ENCODE measurements at places on chromosomes 2 and 18.

DNA sequence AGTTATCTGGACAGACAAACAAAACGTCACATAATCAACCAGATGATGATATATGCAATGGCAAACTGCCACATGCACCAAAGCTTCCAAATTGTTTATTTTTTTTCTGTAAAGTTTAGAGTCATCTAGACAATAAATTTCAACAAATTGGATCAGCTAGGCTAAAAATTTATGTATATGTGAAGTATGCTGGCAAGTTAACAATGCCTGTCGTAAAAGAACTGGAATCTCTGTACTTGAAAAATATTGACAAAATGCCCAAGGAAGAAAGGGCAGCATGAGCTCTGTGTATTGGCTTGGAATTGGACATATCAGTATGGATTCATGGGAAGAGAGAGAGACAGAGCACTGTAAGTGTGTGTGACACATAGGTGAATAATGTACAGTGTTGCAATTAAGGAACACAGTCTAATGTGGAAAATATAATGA, 309.8 kb downstream of the ERBB4 start:
- DNase-seq: no peak

- DNase-seq: no peak
Measured at GRCh38 chr2:39525636-39526412, 88.7 kb upstream of the MAP4K3 start.

- no peak for DNase-seq
Measured at GRCh38 chr2:176189681-176190641, 1.5 kb downstream of the HOXD1 start.

DNA sequence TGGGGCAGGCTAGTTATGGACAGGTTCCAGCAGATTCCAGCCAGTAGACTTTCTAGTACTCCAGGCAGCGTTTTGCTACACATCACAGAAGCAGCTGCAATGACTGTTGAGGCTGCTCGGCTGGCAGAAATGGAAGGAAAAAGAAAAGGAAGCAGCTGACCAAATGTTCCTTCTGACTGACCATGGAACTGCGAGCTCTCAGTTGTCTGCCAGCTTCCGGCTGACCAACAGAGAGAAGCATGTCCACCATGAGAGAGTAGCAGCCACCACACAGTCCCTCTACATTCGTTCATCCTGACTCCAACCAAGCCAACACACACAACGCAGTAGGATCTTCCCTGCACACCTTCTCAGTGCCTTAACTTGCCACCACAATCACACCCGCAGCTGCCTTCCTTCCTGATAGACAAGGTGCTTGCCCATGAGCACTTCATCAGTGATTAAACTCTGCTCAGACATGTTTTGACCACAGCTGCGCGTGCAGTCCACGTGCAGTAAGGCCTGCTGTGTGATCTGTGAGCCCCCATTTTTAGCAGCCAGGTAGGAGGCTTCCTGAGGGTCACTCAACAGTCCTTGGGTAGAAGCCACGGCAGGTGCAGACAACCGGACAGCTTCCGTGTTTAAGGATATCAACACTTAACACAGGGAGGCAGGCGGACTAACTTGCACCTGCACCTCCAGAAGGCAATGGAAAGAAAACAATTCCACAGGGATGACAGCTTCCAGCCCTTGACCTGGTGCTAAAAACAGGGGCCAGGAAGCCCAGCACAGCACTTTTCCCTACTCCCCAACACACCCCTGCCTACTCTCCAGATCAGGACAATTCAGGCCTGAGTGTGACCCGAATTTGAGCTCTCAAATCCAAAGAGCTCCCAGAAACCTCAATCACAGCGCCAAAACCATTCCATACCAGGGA, 996 bp downstream of the TGFBRAP1 start:
- DNase-seq: peak; percentile 35

DNA sequence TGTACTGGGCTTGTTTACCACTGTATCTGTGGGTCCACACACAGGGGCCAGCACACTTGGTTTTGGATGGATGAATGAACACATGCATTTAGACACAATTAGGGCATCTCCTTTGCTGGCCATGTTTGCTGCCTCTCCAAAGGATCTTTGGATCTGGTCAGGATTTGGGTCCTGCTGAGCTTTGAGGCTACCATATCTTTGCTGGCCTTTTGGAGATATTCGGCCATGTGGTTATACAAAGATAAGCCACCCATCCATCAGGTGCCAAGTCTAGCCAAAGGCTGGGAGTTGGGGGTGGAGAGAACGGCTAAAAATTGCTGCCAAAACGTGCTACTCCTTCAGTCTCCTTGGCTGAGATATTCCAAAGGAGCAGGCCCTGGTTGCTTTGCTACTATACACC, 18.2 kb upstream of the FZD7 start:
- no peak for DNase-seq

DNA sequence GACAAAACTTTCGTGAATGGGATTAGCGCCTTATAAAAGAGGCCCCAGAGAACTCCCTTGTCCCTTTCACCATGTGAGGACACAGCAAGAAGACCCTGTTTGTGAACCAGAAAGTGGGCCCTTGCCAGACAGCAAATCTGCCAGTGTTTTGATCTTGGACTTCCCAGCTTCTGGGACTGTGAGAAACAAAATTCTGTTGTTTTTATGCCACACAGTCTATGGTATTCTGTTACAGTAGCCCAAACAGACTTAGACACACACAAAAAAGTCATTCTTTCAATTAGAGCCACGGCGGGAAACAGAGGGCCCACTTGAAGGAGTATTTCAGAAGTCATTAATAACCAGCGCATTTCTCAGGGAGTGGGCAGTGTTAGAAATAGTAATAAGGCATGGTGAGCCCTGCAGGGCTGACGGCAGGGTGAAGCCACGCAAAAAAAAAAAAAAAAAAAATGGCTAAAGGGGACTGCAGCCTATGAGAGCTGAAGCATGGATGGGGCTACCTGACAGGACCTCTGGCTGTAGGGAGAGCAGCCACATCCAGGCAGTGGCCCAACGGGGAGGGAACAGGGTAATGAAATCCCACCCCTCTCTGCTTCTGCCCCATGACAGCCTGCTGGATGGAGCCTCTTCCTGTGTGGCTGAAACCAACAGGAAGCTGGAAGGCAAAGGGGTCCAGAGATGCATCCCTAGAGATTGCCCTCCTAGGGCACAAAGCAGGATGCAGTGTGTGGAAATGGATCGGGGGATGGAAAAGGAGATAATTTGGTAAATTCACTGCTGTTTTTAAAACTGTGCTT, 189.3 kb downstream of the KCNS3 start:
- no peak for DNase-seq

- DNase-seq: no peak
Measured at GRCh38 chr18:56983275-56983992, 163.5 kb upstream of the BOD1L2 start.

DNA sequence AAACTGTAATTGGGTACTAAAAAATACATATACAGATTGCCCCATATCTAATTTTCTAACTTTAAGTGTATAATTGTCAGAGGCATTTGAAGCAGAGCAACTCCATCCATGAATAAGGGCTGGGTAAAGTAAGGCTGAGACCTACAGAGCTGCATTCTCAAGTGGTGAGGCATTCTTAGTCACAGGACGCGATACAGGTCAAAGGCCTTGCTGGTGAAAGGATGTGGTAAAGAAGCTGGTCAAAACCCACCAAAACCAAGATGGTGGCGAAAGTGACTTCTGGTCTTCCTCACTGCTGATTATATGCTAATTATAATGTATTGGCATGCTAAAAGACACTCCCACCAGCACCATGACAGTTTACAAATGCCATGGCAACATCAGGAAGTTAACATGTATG, 50.0 kb downstream of the SLC8A1 start:
- peak; percentile 11 for DNase-seq

- DNase-seq: no peak
Measured at GRCh38 chr2:10132596-10132995, 10.1 kb downstream of the RRM2 start.

DNA sequence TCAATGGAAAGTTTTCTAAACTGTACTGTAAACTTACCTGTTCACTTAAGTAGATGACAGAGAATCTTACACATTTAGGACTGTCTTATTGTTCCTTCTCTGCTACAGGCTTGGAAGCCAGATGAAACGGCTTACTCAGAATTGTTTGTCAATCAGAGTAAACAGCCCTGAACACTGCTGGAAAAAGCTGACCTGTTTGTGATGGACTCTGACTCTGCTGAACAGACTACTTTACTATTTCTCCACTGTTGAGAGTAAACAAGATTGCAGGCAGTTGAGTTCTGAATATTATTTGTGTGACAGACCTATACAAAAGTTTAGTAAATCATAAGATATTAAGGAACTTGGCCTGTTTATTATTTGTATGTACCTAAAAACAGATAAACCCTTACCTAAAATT, 99.0 kb downstream of the NOL10 start:
- no peak for DNase-seq

GRCh38 chr2:173654161-173654895, 299.7 kb downstream of the CDCA7 start:
- no peak for DNase-seq

DNA sequence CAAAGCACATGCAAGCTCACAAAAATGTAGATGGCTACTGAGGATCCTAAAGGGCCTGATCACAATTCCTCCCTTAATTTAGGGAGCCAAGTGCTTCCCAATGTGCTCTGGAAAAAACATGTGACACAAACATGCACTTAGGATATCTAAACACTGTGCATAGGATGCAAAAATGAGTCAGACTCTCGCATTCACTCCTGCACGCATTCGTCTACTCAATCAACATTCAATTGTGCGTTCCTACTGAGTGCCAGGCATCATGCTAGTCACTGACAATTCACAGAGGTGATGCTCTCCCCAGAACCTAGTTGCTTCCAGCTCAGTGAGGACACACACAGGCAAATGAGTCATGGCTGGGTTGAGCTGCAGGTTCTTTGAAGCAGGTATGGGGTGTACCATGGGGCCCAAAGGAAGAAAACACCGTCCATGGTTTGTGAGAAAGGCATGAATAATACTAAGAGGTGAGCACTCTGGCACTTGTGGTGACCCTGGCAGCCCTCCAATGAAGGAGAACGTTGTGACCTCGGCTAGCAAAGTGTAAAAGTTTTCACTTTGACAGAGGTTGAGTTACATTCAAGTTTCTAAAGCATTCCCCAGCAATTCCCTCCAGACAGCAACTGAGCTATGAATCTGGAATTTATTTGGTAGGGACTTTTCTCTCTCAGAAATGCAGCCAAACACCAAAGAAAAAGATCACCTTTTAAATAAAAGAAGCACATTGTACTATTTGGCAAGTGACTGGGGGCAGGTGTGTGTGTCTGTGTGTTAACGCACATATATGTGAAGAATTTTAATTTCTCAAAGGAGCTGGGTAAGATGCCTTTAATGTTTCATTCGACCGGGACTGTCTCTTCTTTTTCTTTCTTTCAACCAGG, 173.3 kb downstream of the ALPK2 start:
- DNase-seq: peak; percentile 8

- DNase-seq: no peak
Measured at GRCh38 chr2:241894056-241894641, 24.6 kb downstream of the RTP5 start.

DNA sequence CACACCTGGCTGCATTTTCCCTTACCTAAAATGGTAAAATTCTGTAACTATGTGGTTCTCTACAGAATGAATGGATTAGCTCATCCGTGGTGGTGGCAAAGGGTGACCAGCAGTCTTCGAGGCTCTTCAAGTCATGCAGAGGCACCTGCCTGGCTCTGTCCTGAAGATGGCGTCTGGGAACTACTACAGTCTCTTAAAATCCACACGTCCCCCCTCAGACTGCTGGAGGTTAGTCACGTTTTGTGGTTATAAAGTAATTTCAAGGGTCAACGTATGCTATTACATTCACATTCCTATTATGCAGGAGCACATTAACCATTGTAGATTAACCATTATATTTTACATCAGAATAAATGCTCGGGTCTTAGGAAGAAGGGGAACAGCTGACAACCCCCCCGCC, 616.7 kb downstream of the GALR1 start:
- DNase-seq: no peak

- DNase-seq: no peak
Measured at GRCh38 chr2:217711188-217711587, 291.6 kb downstream of the TNS1 start.

DNA sequence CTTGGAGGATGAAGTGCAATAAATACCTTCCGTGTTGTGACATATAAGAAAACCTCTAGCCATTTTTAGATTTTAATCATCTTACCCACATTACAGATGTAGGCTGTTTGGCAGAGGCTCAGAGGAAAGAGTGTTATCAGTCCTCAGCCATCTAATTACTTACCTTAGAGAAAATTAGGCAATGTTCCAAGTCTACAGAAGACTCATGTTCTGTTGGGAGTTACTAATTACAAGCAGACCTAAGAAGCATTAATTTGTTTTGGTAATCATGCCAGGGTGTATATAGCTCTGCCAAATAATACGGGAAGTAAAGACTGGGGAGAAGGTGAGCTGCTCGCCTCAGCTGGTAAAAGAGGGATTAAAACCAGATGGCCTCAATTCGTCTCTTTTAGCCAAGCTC, 125.8 kb upstream of the PGAP1 start:
- peak; percentile 22 for DNase-seq

- DNase-seq: no peak
Measured at GRCh38 chr2:70011786-70012185, 50.4 kb upstream of the ASPRV1 start.

GRCh38 chr2:195842932-195843331, 185.9 kb downstream of the SLC39A10 start:
- DNase-seq: no peak

DNA sequence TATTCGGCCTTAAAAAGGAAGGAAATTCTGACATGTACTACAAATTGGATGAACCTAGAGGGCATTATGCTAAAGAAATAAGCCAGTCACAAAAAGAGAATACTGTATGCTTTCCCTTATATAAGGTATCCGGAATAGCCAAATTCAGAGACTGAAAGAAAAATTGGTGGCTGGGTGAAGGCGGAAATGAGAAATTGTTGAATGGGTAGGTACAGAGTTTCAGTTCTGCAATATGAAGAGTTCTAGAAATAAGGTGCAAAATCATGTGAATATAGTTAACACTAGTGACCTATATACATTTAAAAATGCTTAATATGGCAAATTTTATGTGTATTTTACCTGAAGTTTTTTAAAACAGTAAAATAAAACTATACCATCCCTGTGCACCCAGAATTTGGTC, 43.1 kb downstream of the RMP24 start:
- DNase-seq: no peak

DNA sequence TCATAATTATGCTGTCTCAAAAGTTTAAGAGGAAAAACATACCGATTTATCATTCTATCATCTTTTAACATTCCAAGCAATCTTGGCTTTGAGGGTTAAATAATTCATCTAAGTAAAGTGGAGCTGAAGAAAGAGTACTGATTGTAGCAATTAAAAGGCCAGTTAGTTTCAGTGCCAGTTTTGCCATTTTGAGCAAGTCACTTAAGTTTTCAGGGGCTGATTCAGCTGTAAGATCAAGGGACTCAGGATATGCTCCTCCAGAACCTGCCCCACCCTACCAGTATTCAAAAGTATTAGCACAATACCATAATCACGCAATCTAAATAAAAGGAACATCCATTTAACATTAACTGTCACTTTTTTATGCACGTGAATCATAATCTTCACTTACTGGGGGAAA, 1.9 kb downstream of the SS18 start:
- peak; percentile 3 for DNase-seq

GRCh38 chr2:64325852-64326577, 127.9 kb upstream of the LGALSL start:
- DNase-seq: peak; percentile 93

Measured in activated CD4-positive, alpha-beta T cell treated with anti-CD3 and anti-CD28 coated beads, Interleukin-2, Interleukin-6, amounts not matched to agents 100 ng/mL and 50 ng/mL, durations not matched to agents 16 hours and 8 hours (primary cell).